Keratinocyte (primary cell): ENCODE measurements at places on chromosomes 12 and 14.

DNA sequence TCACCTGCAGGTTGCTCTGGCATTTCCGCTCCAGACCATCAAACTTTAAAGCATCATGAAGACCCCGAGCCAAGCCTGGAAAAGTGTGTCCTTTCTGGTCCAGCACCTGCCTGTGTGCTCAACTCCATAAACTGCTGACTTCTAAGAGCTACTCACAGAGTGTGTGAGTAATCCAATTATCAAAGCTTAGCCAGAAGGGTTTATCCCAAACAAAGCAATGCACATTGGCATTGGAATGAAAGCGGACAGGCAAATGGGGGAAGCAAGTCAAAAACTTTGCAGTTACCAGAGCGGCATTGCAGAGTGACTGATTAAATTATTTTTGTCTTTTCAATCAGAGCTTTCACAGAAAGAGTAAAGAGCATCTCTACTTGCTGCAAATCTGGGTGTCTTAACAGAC, 1262.4 kb upstream of the SEL1L start:
- no peak for DNase-seq

- DNase-seq, result no peak
These were observed 1.6 kb downstream of the MLEC start for GRCh38 chr12:120688527-120689071.

DNA sequence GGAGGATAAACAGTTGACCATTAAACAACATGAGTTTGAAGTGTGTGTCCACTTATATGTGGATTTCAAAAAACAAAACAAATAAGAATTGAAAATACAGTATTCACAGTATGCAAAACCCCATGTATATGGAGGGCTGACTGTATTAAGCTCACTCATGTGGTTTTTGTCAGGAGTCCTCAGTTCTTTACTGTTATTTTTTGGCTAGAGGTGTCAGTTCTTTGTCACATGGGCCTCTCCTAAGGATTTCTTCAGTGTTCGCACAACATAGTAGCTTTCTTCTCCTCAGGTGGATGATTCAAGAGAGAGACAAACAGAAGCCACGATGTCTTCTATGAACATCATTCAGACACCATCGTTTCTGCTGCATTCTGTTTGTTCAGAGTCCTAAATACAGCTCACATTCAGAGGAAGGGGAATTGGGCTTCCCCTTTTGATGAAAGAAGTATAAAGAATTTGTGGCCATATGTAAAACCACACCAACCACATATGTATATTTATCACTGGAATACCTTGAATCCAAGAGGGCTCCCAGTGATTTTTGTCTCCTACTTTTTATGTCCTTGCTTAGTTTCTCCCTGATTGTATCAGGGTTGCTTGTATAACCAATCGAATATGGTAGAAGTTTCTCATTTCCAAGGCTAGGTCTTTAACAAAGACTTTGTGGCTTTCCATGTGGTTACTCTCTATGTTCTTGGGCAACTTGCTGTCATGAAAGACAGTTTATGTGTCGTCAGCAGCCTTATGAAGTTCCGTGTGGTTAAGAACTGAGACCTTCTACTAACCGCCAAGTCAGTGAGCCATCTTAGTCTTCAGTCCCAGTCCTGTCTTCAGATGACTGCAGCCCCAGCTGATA, 18.9 kb downstream of the MNAT1 start:
- DNase-seq, result no peak

GRCh38 chr12:91009319-91009950, 4.7 kb upstream of the EPYC start:
- no peak for DNase-seq

- no peak for DNase-seq
These were observed 5.8 kb upstream of the PHLDA1 start for GRCh38 chr12:76037130-76038103.

- DNase-seq, result no peak
These were observed 23.1 kb upstream of the LRTM2 start for GRCh38 chr12:1797011-1797901.

- DNase-seq, result no peak
These were observed 135.9 kb downstream of the KTN1 start for GRCh38 chr14:55715889-55716288.

DNA sequence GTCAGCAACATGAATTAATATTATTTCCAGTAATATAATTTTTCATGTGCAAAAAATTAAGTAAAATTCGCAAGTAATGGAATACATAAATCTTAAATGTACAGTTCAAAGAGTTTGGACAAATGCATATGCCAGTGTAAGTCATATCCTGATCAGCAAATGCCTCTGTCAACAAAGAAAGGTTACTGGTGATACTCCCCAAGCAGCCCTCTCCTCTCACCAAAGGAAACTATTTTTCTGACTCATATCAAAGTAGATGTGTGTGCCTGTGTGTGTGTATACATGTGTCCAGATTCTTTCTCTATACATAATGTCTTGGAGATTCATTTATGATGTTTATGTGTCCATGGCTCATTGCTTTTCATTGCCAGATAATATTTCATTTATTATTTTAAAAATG, 1035.0 kb downstream of the SLC16A7 start:
- no peak for DNase-seq

GRCh38 chr12:77054851-77055250, 10.5 kb downstream of the E2F7 start:
- no peak for DNase-seq

DNA sequence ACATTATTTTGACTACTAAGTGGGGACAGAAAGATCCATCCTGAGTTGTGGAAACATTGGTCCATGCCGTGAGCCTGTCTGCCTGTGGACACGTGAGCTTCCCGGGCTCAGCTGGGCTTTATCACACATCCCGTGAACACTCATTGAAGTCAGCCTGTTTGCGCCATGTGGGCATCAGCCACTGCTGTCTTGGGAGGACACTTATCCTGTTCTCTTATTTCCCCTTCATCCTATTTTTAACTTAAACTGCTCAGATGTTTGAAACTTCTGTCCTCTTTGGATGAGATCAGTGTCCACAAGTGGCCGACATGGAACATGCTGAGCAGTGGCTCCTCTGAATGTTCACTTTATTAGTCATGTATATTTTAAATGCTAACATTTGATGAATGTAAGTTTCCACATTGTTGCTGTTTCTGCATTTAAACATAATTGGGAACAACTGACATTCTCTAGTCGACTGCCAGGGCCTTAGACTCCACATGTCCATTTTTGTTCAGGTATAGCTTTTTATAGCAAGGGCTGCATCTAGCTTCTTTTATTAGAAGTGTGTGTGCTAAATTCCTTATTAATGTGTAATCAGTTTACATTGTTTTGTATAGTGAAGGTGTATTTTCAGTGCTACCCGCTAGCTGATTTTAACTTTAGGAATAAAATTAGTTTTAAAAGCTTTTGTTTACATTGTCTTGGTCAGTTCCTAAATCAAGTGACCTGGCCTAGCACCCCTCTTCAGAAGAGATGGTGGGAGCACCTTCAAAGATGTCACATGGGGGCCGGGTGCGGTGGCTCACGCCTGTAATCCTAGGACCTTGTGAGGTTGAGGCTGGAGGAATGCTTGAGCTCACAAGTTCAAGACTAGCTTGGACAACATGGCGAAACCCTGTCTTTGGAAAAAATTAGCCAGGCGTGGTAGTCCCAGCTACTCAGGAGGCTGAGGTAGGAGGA, 24.0 kb downstream of the RNF34 start:
- no peak for DNase-seq

DNA sequence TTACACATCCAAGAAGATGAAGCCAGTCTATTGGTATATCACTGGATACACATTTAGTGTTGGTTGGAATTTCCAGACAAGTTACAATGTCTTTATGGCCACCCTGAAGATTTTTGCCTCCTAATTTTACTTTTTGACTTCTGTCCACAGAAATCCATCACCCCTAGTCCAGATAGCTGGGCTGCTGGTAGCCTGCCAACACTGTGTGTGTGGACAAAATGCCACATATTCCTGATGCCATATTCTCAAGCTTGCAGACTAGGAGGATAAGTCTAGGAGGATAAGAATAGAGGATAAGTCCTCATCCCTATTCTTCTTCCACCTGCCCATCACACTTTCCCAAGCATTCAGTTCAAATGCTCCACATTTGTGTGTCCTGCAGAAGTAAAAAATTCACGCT, 4.6 kb downstream of the ESR2 start:
- no peak for DNase-seq

GRCh38 chr12:41074473-41074769, 113.7 kb upstream of the PDZRN4 start:
- DNase-seq, result no peak

GRCh38 chr12:107355612-107356011, 262.3 kb upstream of the CRY1 start:
- DNase-seq, result no peak

DNA sequence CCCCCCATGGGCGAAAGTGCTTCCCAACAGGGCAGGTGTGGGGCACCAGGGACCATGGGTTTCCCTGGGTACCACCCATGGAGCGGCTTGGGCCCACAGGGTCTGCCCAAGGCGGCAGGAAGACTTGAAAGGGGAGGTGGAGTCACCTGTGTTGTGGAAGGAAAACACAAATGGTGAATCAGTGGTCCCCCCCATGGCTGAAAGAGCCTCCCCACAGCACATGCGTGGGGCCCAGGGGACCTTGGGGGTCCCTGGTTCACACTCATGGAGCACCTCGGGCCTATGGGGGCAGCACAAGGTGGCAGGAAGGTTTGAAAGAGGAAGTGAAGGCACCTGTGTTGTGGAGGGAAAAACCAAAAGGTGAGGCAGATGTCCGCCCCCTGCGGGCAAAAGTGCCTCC, 581.9 kb downstream of the ALG10 start:
- no peak for DNase-seq

GRCh38 chr14:55964821-55965220, 153.4 kb upstream of the PELI2 start:
- no peak for DNase-seq

GRCh38 chr12:94435511-94435927, 24.1 kb downstream of the CEP83 start:
- DNase-seq, result no peak

GRCh38 chr12:82698708-82699564, 12.2 kb downstream of the TMTC2 start:
- DNase-seq, result no peak

GRCh38 chr14:32908196-32909084, 30.2 kb upstream of the NPAS3 start:
- DNase-seq, result no peak

- no peak for DNase-seq
These were observed 721 bp downstream of the CABP1 start for GRCh38 chr12:120640861-120641833.

GRCh38 chr14:68215629-68216028, 396.1 kb downstream of the RAD51B start:
- DNase-seq, result no peak

DNA sequence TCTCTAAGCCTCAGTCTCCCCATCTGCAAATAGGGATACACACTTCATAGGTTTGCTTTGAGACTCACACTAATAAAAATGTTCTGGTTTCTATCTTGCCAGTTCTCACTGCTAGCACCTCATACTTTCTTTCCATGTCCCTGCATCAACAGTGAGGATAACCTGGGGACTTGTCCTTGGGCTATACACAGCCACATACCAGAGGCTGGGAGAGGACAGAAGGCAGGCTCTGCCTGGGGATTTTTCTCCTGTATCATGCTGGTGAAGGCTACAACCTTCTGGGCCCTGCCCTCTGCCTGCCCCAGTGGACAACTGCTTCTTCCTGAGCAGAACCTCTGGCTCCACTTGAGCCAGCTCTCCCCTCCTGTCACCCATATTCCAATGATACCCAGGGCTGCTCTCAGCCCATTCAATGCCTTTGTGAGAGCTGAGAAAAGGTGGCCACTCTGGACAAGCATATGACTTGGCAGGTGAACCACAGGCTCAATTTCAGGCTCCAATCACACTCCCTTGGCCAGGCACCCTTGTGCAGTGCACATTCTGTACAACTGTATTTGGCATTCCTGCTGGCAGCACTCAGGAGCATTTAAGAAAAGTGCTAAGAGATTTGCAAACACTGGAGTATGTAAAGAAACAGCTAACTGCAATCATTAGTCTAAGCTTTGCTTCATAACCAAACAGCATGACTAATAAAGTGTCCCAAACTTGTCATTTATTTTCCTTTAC, 135.8 kb upstream of the VRK1 start:
- no peak for DNase-seq

DNA sequence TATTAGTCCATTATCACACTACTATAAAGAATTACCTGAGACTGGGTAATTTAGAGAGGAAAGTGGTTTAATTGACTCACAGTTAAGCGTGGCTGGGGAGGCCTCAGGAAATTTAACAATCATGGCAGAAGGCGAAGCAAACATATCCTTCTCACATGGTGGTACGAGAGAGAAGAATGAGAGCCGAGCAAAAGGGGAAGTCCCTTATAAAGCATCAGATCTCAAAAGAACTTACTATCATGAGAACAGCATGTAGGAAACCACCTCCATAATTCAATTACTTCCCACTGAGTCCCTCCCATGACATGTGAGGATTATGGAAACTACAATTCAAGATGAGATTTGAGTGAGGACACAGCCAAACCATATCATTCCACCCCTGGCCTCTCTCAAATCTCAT, 422.6 kb downstream of the MDGA2 start:
- no peak for DNase-seq

- DNase-seq, result no peak
These were observed 95.8 kb downstream of the LGMN start for GRCh38 chr14:92652413-92653151.

DNA sequence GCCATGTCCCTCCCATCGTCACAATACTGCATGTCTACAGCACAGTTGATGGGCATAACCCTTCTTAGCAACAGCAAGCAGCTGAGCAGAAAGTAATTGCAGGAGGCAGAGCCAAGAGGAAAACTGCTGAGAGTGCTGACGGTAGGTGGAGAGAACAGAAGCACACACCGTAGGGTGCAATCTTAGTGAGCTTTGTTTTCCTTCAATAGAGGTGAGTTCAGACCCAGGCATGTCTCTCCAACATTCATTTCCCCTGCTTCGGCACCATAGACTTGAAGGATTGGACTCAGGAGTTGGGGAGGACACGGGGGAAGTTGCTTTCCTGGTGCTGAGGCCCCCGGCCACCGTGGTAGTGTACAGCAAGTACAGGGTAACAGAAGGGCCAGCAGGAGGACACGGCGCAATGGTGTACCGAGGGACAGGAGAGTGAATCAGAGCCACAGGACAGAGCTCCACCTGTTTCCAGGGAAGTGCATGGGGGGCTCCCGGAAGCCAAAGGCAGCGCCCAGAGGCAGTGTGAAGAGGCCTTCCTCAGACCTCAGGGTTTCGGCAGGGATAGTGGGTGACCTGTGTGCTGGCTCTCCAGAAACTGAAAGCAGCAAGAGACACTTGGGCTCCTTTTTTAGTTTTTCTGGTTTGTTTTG, 36.3 kb upstream of the SINHCAF start:
- DNase-seq, result no peak
